ENCODE measurements at places on chromosomes 3 and 15. TPM values are rescaled to one million over a fixed set of nuclear protein-coding genes. Genes with fewer than 3 reads are reported as not detected.

CSPG5 gene
- total RNA-seq, result not detected

CCDC191 gene
- 16.0 TPM for total RNA-seq

GRCh38 chr3:10361375-10361774 is 40.5 kb upstream of the SEC13 start:
- DNase-seq, result no peak

- DNase-seq, result no peak
Observed at GRCh38 chr3:41044523-41044922, 154.8 kb upstream of the CTNNB1 start.

- no peak for DNase-seq
Observed at GRCh38 chr3:37753428-37753827, 108.3 kb upstream of the CTDSPL start.

MYH15 gene
- 0.52 TPM for total RNA-seq

NDUFB5 gene
- total RNA-seq, result 109 TPM

DNA sequence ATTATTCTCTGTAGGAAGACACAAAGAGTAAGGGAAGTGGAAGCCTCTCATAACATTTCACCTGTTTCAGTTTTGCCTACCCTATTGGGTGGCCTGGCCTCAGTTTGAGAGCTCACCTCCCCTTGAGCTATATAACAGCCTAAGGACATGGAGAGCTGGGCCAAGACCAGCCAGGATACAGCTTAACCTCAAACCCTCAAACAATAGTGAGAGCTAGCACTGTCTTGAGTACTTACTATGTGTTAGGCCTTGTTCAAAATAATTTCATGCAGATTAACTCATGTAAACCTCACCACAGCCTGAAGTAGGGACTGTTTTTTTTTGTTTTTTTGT is 15.0 kb upstream of the TBL1XR1 start:
- DNase-seq, result no peak

- DNase-seq, result no peak
Observed at GRCh38 chr3:58464866-58465265, 27.0 kb upstream of the KCTD6 start.

VIPR1 gene
- total RNA-seq, result 72.7 TPM

SH2D7 gene
- total RNA-seq, result not detected

DNA sequence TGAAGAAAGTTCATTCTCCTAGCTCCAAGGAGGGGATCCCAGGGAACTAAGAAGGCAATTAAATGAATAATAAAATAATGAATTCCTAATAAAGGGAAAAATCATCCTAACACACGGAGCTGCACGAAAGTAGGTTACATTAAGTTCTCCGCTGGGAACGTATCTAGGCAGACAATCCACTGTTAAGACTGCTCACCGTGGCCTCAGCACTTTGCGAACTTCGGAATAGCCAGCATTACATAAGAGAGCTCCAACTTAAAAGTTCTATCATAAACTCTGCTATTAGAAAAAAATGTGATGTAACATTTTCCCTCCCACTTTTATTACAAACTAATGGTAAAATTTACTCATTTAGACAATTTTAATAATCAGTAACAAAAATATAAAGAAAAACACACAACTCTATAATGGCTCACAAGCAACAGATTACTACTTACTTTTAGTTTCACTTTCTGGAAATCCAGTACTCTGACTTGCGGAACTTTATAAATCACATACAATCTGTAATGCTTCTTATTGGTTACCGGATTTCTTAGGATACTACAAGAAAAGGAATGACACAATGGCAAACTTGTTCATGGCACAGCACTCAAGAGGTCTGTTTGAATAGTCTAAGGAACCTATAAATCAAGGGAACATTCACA is 8.5 kb downstream of the SNRPA1 start:
- DNase-seq, result no peak

SYNPR gene
- total RNA-seq, result not detected

DNA sequence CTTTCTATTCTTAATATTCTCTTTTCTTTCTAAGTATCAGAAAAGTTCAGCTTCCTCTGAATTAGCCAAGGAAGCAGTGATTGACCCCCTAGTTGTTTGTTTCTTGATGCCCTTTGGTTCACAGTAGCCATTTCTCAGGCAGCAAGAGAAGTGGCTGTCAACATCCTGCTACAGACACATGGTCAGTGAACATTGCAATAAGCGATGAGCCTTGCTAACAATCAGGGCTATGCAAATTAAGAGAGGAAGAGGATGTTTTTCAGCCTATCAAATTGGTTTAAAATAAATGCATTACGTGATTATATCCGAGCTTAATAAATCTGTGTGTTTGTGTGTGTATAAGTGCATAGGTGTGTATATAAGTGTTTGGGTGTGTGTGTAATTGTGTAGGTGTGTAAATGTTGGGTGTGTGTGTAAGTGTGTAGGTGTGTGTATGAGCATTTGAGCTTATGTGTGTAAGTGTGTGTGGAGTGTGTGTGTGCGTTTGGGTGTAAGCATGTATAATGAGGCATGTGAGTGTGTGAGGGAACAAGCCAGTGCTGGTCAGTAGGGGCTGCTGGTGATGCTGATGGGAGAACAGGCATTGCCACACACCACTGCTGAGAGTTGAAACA is 78.1 kb upstream of the XCR1 start:
- DNase-seq, result no peak

DNA sequence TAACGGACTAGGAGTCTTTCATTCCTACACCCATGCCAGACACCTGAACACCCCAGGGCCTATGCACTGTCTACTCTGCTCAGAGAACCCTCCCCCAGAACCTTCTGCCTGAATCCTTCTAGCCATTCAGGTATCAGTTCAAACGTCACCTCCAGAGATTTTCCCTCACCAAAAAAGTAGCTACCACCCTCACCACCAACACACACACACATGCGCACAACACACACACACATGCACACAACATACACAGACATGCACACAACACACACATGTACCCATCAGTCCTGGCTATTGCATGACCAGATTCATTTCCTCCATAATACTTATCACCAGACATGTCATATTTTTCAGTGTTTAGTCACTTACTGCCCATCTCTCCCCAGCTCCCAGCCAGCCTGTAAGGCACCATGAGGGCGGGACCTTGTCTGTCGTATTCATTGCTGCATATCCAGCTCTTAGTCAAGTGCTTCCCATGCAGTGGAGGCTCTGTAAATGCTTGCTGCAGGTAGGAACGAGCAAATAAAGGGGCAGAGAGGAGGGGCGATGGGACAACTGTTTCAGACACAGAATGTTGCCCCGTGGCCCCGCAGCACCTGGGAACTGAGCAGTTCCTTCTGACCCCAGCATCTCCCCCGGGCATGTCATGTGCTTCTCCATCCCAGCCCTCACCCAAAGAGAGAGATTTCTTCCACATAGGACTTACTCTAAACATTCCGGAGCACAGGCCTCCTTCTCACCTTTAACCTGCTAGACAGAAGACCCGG is 29.2 kb downstream of the XXYLT1 start:
- peak; percentile 28 for DNase-seq

KIF7 gene
- 11.2 TPM for total RNA-seq
